ENCODE measurements at places on chromosomes 1 and 21. TPM values are rescaled to one million over a fixed set of nuclear protein-coding genes. Genes with fewer than 3 reads are reported as not detected.

The TMPRSS3 gene
- not detected for total RNA-seq

The RCSD1 gene
- total RNA-seq, result 19.0 TPM

The TP73 gene
- total RNA-seq, result not detected

The PCBP3 gene
- 9.2 TPM for total RNA-seq

The HTR1D gene
- not detected for total RNA-seq

Measured in esophagus muscularis mucosa (tissue), 4 donors.